Inflammatory macrophage treated with lipopolysaccharide for 1 hour (primary cell): ENCODE measurements at places on chromosomes 2 and 18.
A peak's percentile ranks its signal among the peaks of the same experiment; 100 is the strongest.

DNA sequence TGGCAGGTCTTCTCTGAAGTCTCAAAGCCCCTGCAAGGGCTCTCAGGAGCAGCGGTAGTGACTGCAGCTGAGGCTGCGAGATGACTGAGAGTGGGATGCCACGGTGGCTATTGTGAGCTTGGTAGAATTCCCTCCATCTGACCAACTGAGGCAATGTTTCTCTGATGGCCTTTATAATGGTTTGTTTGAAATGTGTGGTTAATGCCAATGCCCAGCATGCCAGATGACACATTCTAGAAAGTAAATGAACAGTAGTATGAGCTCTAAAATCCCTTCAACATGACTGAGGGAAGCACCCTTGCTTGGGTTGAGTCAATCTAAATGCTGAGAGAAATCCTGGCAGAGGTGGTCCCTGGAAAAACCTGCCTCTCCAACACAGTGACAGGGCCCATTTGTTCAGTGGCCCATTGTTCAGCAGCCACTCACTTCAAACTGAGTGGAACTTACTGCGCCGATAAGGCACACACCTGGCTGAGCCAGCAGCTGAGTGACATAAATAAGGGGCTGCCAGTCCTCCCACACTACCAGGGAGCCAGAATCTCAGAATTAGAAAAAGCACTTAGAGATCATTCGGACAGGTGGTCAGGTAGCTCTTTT, 31.7 kb downstream of the SULT1C2 start:
- DNase-seq: no peak

- no peak for DNase-seq
These were observed 49.4 kb downstream of the IMPA2 start for GRCh38 chr18:12030670-12031069.

- DNase-seq: peak; percentile 81
These were observed 60.7 kb downstream of the INPP4A start for GRCh38 chr2:98505311-98505808.

DNA sequence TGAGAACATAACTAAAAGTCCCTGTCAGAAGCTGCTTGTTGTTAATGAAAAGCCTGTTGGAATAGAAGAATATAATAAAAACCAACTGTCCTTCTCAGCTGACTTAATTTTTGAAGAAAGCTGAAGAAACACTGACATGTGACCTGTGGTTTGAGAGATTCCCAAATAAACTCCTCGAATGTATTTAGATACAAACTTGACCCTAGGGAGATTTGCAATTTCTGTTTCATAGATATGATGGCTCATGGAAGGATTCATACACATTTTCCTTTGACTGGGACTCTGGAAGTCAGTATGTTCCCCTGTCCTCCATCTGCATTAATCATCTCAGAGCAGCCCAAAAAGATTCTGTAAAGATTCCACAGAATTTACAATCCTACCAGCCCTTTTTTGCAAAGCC, 195.1 kb downstream of the TMEM247 start:
- no peak for DNase-seq

GRCh38 chr2:86513948-86514660, 49.1 kb downstream of the CHMP3 start:
- DNase-seq: no peak

GRCh38 chr18:54712306-54712705, 116.0 kb upstream of the RAB27B start:
- no peak for DNase-seq

DNA sequence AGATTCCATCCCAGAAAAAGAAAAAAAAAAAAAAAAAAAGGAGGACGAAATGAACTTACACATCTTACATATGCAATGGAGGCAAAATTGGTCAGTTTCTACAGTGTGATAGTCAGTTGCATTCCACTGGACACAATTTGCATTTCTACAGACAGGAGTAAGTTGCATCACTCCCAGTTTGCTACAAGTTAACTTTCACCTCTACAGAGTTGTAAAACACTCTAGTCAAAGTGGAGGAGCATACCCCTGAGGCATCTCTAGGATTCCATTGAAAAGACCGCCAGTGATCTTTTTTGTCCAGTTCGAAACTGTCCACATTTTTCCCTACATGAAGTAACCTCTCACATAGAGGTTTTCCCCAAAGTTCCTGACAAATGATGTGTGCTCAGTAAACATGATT, 202.8 kb downstream of the VAPA start:
- no peak for DNase-seq

DNA sequence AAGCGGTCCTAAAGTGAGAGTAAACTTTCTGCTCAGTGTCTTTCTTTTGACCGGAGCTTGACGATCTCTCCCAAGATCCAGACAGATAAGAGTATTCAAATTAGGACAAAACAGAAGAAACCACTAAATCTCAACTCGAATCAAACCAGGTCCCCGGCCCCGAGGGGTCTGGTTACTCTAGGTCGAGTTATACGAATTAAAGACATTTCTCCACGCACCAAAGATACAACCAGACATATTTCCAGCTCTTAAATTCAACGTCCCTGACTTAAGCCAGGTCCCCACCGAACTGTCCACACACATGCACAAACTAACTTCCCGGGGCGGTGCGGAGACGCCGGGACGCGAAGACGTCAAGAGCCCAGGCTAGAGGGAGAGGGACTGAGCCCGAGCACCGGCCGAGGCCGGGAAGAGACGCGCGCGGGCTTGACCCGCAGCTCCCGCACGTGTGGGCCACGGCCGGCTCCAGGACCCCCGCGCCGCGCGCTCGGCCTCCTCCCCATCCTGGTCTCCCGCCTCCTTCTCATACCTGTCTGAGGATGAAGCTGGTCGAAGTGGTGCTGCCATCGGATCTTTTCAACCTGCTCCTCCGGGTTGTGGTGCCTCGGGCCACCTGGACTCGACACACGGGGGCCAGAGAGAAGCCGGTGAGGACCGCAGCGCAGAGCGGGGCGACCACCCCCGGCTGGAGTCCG, 896 bp downstream of the CACNB4 start:
- no peak for DNase-seq

- DNase-seq: no peak
These were observed 51.4 kb upstream of the RIOK3 start for GRCh38 chr18:23401400-23402347.

DNA sequence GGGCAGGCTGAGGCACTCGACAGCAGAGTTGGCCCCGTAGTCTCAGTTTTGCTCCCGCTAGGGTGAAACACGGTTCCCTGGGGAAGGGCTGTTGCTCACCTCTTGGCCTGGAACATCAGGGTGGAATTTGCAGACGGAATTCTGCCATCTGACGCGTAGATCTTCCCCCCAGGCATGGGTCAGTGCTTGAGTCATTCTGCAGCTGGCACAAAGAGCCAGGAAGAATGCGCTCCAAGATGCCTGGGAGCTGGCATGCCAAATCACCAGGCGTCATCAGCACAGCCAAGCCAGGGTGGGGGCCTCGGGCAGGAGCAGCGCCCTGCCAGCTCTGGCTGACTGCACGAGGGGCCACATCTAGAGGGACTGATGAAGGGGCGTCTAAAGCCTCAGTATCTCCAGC, 42.7 kb downstream of the ODC1 start:
- no peak for DNase-seq

DNA sequence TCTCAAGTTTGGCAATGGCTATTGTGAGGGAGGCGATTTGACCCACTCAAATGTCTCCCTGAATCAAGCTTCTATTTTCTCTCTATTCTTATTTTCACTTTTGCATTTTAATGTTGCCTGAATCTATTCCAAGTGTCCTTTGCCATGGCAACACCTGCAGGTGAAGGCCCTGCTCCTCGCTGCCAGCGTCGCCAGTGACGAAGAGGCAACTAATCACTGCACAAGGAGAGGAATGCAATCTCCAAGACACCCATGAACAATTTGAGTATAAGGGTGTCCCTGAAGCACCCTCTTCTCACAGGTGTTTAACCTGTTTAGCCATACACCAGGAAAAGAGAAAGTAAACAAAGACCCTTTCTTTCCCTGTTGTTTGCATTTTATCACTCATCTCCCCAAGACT, 165.6 kb upstream of the VRK2 start:
- no peak for DNase-seq

- no peak for DNase-seq
These were observed 26.8 kb upstream of the HAAO start for GRCh38 chr2:42819160-42819559.

DNA sequence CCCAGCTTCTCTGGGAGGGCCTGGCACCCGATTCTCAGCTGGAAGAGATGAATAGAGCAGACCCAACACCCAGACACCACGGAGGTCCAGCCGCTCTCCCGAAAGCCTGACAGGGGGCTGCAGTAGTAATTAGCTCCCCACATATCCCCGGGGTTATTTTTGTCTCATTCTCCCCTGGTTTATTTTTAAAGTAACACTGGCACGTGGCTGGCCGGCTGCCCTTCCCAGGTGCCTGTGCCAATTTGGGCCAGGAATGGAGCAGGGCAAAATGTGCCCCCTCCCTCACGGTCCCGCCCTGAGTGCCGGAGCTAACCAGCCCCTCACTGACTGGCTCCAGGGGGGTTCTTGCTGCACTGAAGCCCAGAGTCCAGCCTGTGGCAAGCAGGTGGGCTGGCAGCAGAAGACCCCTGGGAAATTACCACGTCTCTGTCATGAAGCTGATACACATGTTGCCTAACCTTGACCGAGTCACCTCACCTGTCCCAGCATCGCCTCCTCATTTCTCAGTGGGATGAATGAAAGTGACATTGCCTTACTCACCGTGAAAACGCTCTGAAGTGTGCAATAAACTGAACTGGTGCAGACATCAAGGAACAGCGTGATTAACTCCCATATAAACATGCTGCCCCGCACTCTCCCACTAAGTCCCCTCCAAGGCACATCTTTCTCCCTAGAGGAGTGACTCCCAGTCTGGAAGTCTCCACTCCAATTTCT, 18.4 kb downstream of the KCNK3 start:
- DNase-seq: no peak

- no peak for DNase-seq
These were observed 215.7 kb downstream of the MGAT5 start for GRCh38 chr2:134469516-134470115.
